ENCODE measurements at places on chromosomes 1 and 21.

DNA sequence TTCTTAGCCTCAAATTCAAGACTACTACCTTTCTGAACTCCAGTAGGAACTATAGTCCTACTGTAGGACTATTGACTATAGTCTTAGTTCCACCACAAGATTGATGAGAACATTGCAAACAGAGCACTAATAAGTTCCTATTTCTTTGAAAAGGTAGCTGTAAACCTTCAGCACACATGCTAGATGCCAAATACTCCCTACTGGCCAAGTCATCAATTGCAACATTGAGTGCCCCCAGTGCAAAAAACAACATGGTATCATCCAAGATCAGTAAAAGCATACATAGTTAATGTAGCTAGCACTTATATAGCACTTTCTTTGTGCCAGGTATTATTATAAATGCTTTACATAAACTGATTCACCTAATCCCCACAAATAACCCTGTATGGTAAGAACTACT is 99.8 kb downstream of the MRPL39 start:
- no peak for DNase-seq

DNA sequence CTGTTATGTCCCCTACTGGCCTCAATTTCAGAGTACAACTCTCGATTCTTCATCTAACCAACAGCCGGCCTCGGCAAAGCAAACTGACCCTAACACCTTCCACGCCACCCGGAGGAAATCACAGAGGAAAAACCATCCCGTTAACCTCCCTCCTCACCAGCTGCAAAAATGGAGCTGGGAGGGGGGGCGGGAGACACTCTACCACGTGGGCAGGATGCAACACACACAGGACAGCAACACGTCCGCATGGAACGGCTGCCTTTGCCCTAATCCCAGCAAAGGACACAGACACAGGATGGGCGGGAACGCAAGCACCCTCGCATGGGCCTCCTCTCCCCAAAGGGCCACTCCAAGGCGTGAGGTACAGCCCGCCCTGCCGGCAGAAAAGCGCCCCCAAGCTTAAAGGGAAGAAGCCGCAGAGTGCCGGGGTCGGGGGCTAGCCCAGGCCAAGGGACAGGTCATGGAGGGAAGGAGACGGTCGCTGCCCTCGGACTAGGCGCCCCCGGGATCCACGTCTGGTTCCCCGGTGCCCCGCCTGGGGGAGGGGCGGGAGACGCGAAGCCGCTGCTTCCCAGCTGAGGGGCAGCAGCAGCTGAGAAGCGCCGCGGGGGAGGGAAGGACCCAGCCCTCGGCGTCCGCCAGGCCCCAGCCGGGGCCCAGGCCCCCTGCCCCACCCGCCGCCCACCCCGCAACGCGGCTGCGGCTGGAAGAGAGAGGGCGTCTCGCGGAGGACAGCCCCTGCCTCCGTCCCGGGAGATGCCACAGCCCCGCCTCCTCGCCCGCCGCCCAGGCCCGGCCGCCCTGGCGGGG is 590 bp downstream of the FOXJ3 start:
- peak; percentile 75 for DNase-seq

- DNase-seq: no peak
These were observed 38.4 kb downstream of the NEK2 start for GRCh38 chr1:211637066-211637465.

DNA sequence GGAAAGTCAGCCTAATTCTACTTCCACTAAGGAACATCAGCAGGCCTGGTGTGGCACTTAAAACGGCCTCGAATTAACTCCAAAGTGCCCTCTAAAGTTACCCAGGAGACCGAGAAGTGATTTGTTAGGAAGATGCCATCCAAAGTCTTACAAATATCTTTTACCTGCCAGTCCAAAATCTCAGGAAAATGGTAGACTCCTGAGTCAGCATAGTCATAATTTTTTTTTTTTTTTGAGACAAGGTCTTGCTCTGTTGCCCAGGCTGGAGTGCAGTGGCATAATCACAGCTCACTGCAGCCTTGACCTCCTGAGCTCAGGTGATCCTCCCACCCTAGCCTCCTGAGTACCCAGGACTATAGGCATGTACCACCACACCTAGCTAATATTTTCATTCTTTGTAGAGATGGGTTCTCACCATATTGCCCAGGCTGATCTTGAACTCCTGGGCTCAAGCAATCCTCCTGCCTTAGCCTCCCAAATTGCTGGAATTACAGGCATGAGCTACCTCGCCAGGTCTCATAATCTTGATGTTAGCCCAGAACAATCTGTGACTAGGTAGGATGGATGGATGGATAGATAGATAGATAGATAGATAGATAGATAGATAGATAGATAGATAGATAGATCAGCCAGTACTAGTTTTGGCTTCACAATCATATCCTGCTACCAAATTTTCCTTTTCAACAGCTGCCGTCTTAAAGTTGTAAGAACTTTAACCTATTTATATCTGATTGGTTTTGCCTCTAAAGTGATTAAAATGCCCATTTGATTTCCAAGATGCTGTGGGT is 25.3 kb upstream of the PPP2R5A start:
- no peak for DNase-seq

- DNase-seq: peak; percentile 66
These were observed 132.6 kb downstream of the ETS2 start for GRCh38 chr21:38938343-38938742.

GRCh38 chr1:224432672-224433040 is 1.9 kb downstream of the WDR26 start:
- DNase-seq: peak; percentile 8

DNA sequence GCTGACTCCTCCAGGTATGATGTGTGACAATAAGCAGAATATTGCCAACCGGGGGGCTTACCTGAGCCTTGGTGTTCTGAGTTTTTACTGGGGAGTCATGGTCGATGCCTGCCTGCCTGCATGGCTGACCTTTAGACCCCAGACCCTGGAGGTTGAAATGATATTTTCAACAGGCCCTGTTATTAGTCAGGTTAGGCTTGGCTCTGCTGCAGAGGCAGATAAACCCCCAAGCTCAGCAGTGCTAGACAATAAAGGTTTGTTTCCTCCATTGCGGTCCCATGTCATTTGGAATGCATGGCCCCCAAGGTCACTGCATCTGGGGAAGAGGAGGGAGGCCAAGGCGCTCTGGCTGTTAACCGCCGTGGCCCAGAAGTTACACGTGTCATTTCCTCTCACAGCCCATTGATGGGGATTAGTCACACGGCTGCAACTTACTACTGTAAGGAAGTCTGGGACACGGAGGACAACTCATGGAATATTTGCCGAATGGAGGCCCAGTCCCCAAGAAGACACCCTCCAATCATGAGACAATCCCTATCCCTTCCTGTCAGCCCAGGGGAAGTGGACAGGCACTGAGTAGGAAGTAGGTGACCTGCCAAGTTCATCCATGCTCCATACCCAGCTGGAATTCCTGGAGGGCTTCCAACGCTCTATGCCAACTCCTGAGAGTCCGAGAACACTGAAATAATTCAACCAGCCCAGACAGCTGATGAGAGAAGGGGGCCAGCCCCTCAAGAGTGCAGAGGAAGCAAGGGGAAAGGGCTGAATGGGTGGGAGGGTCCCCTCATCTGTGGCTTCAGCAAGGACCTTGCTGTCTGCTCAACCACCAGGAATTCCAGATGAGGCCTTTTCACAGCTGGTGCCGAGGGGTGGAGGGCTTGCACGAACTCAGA is 97.3 kb downstream of the TAS1R2 start:
- DNase-seq: no peak

- no peak for DNase-seq
These were observed 15.8 kb downstream of the PRXL2B start for GRCh38 chr1:2602311-2602835.

- DNase-seq: no peak
These were observed 3.3 kb downstream of the GBP4 start for GRCh38 chr1:89195476-89195875.

- DNase-seq: no peak
These were observed 41.6 kb upstream of the LRRC3 start for GRCh38 chr21:44413566-44414290.

DNA sequence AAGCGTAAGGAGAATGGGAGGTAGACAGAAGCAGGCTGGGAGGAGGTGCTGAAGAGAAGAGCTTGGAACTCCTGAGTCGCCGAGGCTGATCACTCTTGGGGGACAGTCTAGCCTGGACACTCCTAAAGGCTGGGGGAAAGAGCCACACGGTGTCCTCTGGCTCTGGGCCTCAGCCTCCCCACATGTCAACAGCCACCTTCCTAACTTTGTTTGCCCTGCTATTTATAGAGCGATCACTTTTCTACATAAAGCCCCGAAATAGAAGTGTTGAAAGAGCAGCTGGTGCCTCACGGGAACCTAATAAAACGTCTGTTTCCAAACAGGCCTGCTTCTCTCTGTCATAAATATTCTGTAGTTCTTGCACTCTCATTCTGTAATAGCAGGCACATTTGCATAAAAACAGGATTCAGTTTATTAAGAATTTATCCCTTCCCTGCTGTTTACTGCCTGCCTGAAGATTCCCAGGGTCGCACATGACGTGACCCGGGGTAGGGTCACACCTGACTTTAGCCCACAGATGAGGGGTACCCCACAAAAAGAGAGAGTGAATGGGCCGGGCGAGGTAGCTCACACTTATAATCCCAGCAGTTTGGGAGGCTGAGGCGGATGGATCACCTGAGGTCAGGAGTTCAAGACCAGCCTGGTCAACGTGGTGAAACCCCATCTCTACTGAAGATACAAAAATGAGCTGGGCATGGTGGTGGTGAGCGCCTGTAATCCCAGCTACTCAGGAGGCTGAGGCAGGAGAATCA is 212.5 kb downstream of the TOMM20 start:
- DNase-seq: no peak

DNA sequence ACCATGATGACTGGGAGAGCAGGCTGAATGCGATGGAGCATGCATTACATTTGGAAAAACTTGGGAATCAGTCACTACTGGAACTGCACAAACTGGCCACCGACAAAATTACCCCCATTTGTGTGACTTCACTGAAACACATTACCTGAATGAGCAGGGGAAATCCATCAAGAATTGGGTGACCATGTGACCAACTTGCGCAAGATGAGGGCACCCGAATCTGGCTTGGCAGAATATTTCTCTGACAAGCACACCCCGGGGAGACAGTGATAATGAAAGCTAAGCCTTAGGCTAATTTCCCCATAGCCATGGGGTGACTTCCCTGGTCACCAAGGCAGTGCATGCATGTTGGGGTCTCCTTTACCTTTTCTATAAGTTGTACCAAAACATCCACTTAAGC is 9.1 kb downstream of the SNIP1 start:
- no peak for DNase-seq

GRCh38 chr1:83497563-83497962 is 501.4 kb downstream of the TTLL7 start:
- DNase-seq: peak; percentile 35

DNA sequence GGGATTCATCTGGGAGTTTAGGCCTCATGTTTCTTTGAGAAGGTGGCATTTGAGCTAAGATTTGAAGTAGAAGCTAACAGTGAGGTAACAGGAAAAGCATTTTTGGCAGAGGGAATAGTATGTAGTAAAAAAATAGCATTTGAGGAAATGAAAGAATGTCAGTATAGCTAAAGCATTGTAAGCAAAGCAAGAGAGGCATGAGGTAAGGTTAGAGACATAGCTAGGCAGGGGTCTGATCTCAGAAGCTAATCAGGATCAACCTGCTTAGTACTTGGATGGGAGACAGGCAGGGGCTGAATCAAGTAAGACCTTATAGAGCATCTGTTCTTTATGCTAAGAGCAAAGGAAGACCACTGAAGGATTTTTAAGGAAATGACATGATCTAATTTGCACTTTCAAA is 4.0 kb downstream of the POLR3C start:
- DNase-seq: no peak

Data from neural progenitor cell (in vitro differentiated cells).